SJSA1 (cell line): ENCODE measurements at places on chromosomes 2 and 18. TPM values are rescaled to one million over a fixed set of nuclear protein-coding genes. Genes with fewer than 3 reads are reported as not detected.
A peak's percentile ranks its signal among the peaks of the same experiment; 100 is the strongest.

The KLHL30 gene
- total RNA-seq: 0.50 and 1.5 TPM in 2 replicates

The AGXT gene
- total RNA-seq: 0.26 TPM in 1 of 2 replicates, not detected in the other

The NCKAP5 gene
- 1.2 and 2.5 TPM in 2 replicates for total RNA-seq

The IL18R1 gene
- not detected in 2 replicates for total RNA-seq

The ALK gene
- not detected in 2 replicates for total RNA-seq

The TGFA gene
- 0.42 and 1.4 TPM in 2 replicates for total RNA-seq

The NYAP2 gene
- total RNA-seq: not detected in 2 replicates

The AFF3 gene
- total RNA-seq: 0.18 TPM in 1 of 2 replicates, not detected in the other

The CSRNP3 gene
- not detected in 2 replicates for total RNA-seq

- no peaks in the 10 kb centered on the region for H3K36me3 ChIP-seq
- H3K27me3 ChIP-seq: no peaks in the 10 kb centered on the region
- no peak for DNase-seq
- H3K27ac ChIP-seq: no peak overlapping the region
Observed at GRCh38 chr2:113602869-113603466, 24.1 kb upstream of the RABL2A start.

GRCh38 chr2:232476045-232476444 lies 11.6 kb downstream of the ECEL1 start:
- H3K27ac ChIP-seq: no peak overlapping the region
- H3K27me3 ChIP-seq: peaks cover 41% of the 10 kb centered on the region
- H3K4me3 ChIP-seq: no peak overlapping the region
- DNase-seq: no peak

GRCh38 chr18:24003903-24004640 lies 10.5 kb upstream of the TTC39C start:
- H3K27me3 ChIP-seq: peaks cover 3% of the 10 kb centered on the region; the same call in 1 of the 2 replicates
- no peaks in the 10 kb centered on the region for H3K4me1 ChIP-seq
- no peaks in the 10 kb centered on the region for H3K36me3 ChIP-seq

DNA sequence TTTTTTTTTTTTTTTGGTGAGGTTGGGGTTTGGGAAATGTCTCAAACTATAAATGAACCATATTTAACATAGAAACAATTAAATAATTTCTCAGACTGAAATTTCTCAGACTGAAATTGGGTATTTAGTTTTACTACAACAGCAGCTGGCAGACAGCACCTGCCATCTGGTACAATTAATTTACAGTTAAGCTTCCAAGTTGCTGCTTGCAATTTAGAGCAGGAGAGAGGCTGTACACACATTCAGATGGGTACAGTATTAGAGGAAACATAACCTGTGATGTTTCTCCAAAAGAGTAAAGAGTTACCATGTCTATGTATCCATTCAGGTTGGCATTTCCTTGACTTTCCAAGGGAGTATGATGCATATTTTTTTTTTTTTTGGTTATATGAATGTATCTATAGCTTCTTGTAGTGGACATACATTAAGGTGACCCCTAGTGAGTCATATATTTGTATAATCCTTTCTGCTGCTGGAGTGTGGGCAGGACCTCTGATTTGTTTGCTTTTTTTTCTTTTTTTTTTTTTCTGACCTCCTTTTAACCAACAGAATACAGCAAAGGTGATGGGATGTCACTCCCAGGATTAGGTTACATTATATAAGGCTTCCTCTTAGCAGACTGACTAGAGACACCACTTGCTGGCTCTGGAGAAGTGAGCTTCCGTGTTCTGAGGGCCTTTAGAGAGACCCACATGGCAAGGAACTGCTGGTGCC lies 201.7 kb downstream of the PTH2R start:
- no peaks in the 10 kb centered on the region for H3K4me1 ChIP-seq
- no peaks in the 10 kb centered on the region; the same call in 1 of the 2 replicates for H3K27me3 ChIP-seq
- DNase-seq: no peak
- no peak overlapping the region for H3K4me3 ChIP-seq
- no peak overlapping the region for H3K27ac ChIP-seq

- H3K27me3 ChIP-seq: 0 out of 2 replicates have a peak, but pooled peaks cover 4% of the 10 kb centered on the region
- no peak overlapping the region for H3K27ac ChIP-seq
- peaks cover 9% of the 10 kb centered on the region for H3K4me1 ChIP-seq
- H3K4me3 ChIP-seq: no peak overlapping the region
- H3K36me3 ChIP-seq: no peaks in the 10 kb centered on the region
Observed at GRCh38 chr2:41737888-41738287, 309.9 kb upstream of the PKDCC start.

GRCh38 chr2:53969968-53970723 lies 647 bp downstream of the PSME4 start:
- H3K27ac ChIP-seq: peak overlapping the region; percentile 89
- H3K27me3 ChIP-seq: no peaks in the 10 kb centered on the region
- peaks cover 5% of the 10 kb centered on the region for H3K36me3 ChIP-seq

GRCh38 chr2:232422051-232422450 lies 15.4 kb downstream of the ALPG start:
- no peaks in the 10 kb centered on the region for H3K36me3 ChIP-seq
- H3K27me3 ChIP-seq: peaks cover 68% of the 10 kb centered on the region
- DNase-seq: no peak

- H3K4me3 ChIP-seq: no peak overlapping the region
- no peak for DNase-seq
- H3K27me3 ChIP-seq: no peaks in the 10 kb centered on the region; the same call in 1 of the 2 replicates
- no peaks in the 10 kb centered on the region for H3K4me1 ChIP-seq
Observed at GRCh38 chr2:157093666-157094065, 163.8 kb upstream of the GALNT5 start.

- H3K4me1 ChIP-seq: no peaks in the 10 kb centered on the region
- H3K27ac ChIP-seq: no peak overlapping the region
- no peaks in the 10 kb centered on the region for H3K27me3 ChIP-seq
- no peak overlapping the region for H3K4me3 ChIP-seq
- no peaks in the 10 kb centered on the region for H3K36me3 ChIP-seq
Observed at GRCh38 chr2:45975752-45976517, 321.3 kb upstream of the EPAS1 start.

GRCh38 chr2:171411214-171411613 lies 22.6 kb downstream of the METTL8 start:
- no peaks in the 10 kb centered on the region for H3K27me3 ChIP-seq
- H3K36me3 ChIP-seq: no peaks in the 10 kb centered on the region
- H3K4me1 ChIP-seq: peaks cover 23% of the 10 kb centered on the region
- DNase-seq: no peak
- H3K4me3 ChIP-seq: no peak overlapping the region

DNA sequence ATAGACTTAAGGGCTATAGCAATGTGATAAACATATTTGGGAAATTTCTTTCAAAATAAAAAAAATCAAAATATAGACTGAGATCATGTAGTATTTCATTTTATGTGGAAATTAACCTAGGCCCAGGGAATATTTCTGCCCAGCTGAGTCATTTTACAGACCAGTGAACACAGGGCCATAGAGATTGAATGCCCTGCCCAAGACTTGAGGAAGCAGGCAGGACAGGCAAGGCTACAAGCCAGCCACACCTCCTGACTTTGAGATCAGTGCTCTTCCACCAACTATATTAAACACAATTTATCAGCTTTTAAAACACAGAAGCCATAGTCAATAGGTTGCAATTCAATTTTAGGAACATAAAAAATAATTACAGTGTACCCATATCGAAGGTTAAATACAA lies 12.9 kb downstream of the CCDC148 start:
- no peaks in the 10 kb centered on the region for H3K4me1 ChIP-seq
- no peaks in the 10 kb centered on the region for H3K36me3 ChIP-seq
- no peak overlapping the region for H3K27ac ChIP-seq

DNA sequence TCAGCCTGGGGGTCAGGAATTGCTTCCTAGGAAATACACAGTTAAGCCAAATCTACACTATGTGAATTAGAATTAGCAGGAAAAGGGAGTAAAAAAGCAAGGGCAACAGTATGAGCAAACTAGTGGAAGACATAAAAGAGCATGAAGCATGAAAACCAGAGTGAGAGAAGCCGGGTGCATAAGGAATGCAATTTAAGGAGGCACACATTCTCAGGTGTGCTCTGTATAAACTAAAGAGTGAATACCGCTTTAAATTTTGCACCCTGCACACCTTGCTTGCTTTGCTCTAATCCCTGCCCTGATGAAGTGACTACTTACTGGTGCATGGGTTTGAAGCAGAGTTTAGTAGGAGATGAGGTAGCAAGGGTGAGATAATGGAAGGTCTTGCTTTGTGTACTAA lies 65.7 kb upstream of the EPHA4 start:
- H3K27ac ChIP-seq: no peak overlapping the region
- H3K36me3 ChIP-seq: no peaks in the 10 kb centered on the region
- DNase-seq: no peak
- H3K4me3 ChIP-seq: no peak overlapping the region
- H3K27me3 ChIP-seq: no peaks in the 10 kb centered on the region

GRCh38 chr2:145846982-145847381 lies 1327.1 kb upstream of the ZEB2 start:
- no peaks in the 10 kb centered on the region for H3K4me1 ChIP-seq
- no peak overlapping the region for H3K4me3 ChIP-seq
- H3K27me3 ChIP-seq: no peaks in the 10 kb centered on the region

- no peak for DNase-seq
- no peaks in the 10 kb centered on the region for H3K4me1 ChIP-seq
- H3K36me3 ChIP-seq: no peaks in the 10 kb centered on the region
- no peak overlapping the region for H3K4me3 ChIP-seq
- H3K27ac ChIP-seq: no peak overlapping the region
Observed at GRCh38 chr2:225597911-225598310, 198.4 kb downstream of the NYAP2 start.

GRCh38 chr2:232398293-232399034 lies 8.2 kb upstream of the ALPG start:
- H3K27ac ChIP-seq: no peak overlapping the region
- H3K4me1 ChIP-seq: no peaks in the 10 kb centered on the region
- no peak for DNase-seq
- no peaks in the 10 kb centered on the region for H3K36me3 ChIP-seq
- H3K4me3 ChIP-seq: no peak overlapping the region
- no peaks in the 10 kb centered on the region for H3K27me3 ChIP-seq

GRCh38 chr2:212814941-212815340 lies 276.3 kb upstream of the ERBB4 start:
- no peaks in the 10 kb centered on the region for H3K27me3 ChIP-seq
- DNase-seq: no peak
- no peak overlapping the region for H3K4me3 ChIP-seq
- no peaks in the 10 kb centered on the region for H3K36me3 ChIP-seq
- no peaks in the 10 kb centered on the region for H3K4me1 ChIP-seq

- peaks cover 7% of the 10 kb centered on the region for H3K4me1 ChIP-seq
- H3K4me3 ChIP-seq: no peak overlapping the region
- peaks cover 36% of the 10 kb centered on the region for H3K36me3 ChIP-seq
- no peak overlapping the region for H3K27ac ChIP-seq
- H3K27me3 ChIP-seq: no peaks in the 10 kb centered on the region
- no peak for DNase-seq
Observed at GRCh38 chr2:38829971-38830370, 45.8 kb downstream of the DHX57 start.
